ENCODE measurements at places on chromosomes 1 and 21. TPM values are rescaled to one million over a fixed set of nuclear protein-coding genes. Genes with fewer than 3 reads are reported as not detected.

Gene PIK3CD
- polyA plus RNA-seq: 1.4 TPM

Gene FMO5
- polyA plus RNA-seq: 4.6 TPM

Gene RHOU
- 1.1 TPM for polyA plus RNA-seq

Gene LUZP1
- 146 TPM for polyA plus RNA-seq

Gene ANKRD45
- 6.0 TPM for polyA plus RNA-seq

Gene KCNJ9
- 12.2 TPM for polyA plus RNA-seq

Gene SFN
- polyA plus RNA-seq: not detected

Gene HS2ST1
- polyA plus RNA-seq: 14.2 TPM

Gene DHRS3
- polyA plus RNA-seq: 0.38 TPM

Gene OR14K1
- polyA plus RNA-seq: not detected

Gene GJA4
- not detected for polyA plus RNA-seq

Gene CRABP2
- 0.40 TPM for polyA plus RNA-seq

Gene ITLN2
- not detected for polyA plus RNA-seq

Gene SNAP47
- 18.1 TPM for polyA plus RNA-seq

Gene TSTD1
- 35.1 TPM for polyA plus RNA-seq

Gene ZFYVE9
- 13.6 TPM for polyA plus RNA-seq

Gene DRAXIN
- not detected for polyA plus RNA-seq

Gene LCE1F
- polyA plus RNA-seq: not detected

Gene DDX59
- polyA plus RNA-seq: 36.7 TPM

Gene RGS18
- polyA plus RNA-seq: not detected

Gene ADORA1
- polyA plus RNA-seq: 1.4 TPM

Gene CATSPERE
- polyA plus RNA-seq: not detected

Gene RAB42
- polyA plus RNA-seq: not detected

Gene CFAP74
- 1.2 TPM for polyA plus RNA-seq

Gene CLDN17
- polyA plus RNA-seq: not detected

Gene NTMT2
- not detected for polyA plus RNA-seq

Gene HEYL
- polyA plus RNA-seq: not detected

Gene MYOG
- not detected for polyA plus RNA-seq

Gene FCMR
- polyA plus RNA-seq: not detected

Gene C1QC
- polyA plus RNA-seq: 0.56 TPM

Data from Purkinje cell (primary cell).